OCI-LY7 (cell line): ENCODE measurements at places on chromosomes 7 and 10. TPM values are rescaled to one million over a fixed set of nuclear protein-coding genes. Genes with fewer than 3 reads are reported as not detected.

Gene VENTX
- not detected in 2 replicates for total RNA-seq

Gene NFE2L3
- 12.3 and 12.6 TPM in 2 replicates for total RNA-seq

Gene CTTNBP2
- not detected in 2 replicates for total RNA-seq

Gene PRLHR
- total RNA-seq, result not detected in 2 replicates

Gene HPS6
- total RNA-seq, result 19.2 and 21.7 TPM in 2 replicates

Gene GATA3
- total RNA-seq, result not detected in 2 replicates

Gene ERVW-1
- not detected in 2 replicates for total RNA-seq

Gene ARMC3
- total RNA-seq, result not detected in 2 replicates

Gene ARHGAP22
- 0.41 and 0.46 TPM in 2 replicates for total RNA-seq

Gene TFR2
- total RNA-seq, result 25.0 and 26.0 TPM in 2 replicates

Gene CPA2
- total RNA-seq, result not detected in 2 replicates

Gene SPDYE5
- total RNA-seq, result not detected in 2 replicates

Gene STAG3
- total RNA-seq, result 70.2 and 79.2 TPM in 2 replicates

Gene NKX2-3
- total RNA-seq, result not detected in 2 replicates

Gene SPDYE9
- not detected in 2 replicates for total RNA-seq

Gene SLF2
- 52.1 and 52.3 TPM in 2 replicates for total RNA-seq

Gene ATP6V0A4
- not detected in 2 replicates for total RNA-seq

Gene CLCN1
- total RNA-seq, result not detected in 2 replicates

Gene HOXA10
- total RNA-seq, result not detected in 2 replicates

Gene TRUB1
- total RNA-seq, result 21.5 and 25.1 TPM in 2 replicates

Gene ADRA2A
- total RNA-seq, result not detected in 2 replicates

Gene PDGFA
- total RNA-seq, result not detected in 2 replicates

Gene IFIT2
- total RNA-seq, result 0.37 and 0.72 TPM in 2 replicates

Gene NUTM2B
- 0.91 and 1.4 TPM in 2 replicates for total RNA-seq

Gene RGR
- total RNA-seq, result not detected in 2 replicates
